ENCODE measurements at places on chromosomes 7 and 10.

GRCh38 chr7:129434675-129435318 lies 565 bp downstream of the STRIP2 start:
- no peak for DNase-seq

DNA sequence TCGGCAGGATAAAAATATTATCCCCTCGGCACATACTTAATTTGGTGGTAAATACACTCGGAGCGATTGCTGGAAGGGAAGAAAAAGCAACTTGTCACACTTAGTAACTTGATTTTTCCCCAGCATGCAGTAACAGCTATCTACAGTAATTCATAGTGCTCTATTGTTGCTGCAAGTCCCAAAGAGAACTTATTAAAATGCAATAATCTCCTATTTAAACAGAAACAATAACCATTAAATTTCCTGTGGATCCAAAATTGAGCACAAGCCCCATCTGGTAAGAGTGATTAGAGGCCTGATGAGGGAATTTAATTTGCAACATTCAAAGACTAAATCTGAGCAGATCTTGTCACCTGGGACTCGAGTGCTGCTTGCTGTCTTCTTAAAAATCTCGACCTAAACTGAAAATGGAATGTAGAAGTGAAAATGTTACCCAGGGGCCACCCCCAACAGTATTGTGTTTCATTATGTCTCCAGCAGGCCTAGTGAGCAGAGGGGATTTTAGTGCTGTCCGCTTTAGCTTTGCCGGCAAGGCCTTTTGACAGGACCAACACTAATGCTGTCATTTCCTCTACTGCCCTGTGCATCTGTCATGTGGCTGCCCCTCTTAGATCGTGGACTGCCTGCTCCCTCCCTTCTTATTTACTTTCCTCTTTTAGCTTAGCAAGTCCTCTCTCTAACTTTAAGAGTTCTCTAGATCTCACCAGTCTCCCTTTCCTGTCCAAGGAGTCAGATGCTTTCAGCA lies 639.7 kb downstream of the AUTS2 start:
- no peak for DNase-seq

- DNase-seq = no peak
These were observed 15.5 kb downstream of the WDR86 start for GRCh38 chr7:151394076-151395035.

DNA sequence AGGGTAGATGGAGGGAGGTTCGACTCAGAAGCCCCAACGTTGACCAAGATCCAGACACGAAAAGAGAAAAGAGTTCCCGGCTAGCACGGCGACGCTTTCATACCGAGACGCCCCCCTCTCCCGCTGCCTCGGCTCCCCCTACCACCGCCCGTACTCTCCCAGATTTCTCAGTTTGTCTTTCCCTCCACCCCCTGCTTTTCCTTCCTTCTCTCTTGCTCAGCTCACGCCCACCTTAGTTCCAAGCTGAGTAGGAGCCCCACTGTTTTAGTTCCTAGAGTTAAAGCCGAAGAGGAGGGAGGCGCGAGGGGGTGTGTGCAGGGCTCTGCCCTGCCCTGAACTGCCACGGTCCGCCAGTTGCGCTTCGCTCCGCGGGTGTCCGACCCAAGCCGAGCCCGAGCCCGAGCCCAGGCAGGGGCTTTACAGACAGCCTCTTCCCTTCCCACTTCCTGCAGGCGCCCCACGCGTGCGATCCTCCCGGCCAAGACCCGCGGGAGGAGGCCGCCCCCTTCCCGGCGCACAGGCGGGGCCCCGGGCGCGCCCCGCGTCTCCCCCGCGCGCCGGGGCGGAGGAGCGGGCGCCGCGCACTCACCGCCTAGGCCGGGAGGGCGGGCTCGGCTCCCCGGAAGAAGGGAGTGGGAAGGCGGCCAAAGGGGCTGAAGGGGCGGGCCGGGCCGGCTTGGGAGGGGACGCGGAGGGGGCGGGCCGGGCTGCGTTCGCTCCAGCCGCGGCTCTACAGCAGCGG lies at the start of gene EPHB6:
Gene EPHB6 (plus strand): TSS at position 705 of the 742 bp plus-strand sequence. CDS start 8,152 bp downstream, outside the sequence.
- DNase-seq = peak; percentile 48

DNA sequence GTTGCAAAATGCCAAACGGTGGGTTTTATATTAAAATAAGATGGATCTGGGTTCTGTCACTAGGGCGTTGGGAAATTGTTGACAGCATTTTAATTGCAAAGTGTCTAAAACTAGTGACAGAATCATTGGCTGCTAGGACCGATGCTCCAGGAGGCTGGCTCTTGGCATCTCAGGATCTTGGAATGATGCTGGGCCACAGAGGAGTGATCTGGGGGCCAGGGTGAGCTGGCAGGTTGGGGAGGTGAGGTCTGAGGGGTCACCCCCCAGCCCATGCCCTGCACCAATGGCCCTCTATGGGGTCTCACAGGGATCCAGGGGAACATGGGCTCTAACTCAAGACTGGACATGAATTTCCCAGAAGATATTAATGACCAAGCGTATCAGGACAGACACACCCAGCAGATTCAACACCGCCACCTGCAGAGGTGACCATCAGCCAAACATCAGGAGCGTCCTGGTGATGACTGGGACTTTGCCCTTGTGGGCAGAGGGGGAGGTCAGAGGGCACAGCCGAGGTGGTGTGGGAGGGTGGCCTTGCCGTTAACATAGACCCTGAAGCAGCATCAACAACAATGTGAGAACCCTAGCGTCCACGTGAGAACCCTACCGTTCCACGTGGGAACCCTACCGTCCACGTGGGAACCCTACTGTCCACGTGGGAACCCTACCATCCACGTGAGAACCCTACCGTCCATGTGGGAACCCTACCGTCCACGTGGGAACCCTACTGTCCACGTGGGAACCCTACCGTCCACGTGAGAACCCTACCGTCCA lies 89.0 kb upstream of the PPP2R2D start:
- DNase-seq = no peak

GRCh38 chr10:24080207-24080606 lies 128.7 kb upstream of the KIAA1217 start:
- no peak for DNase-seq

GRCh38 chr10:4506095-4506494 lies 319.9 kb upstream of the AKR1E2 start:
- no peak for DNase-seq

- DNase-seq = no peak
These were observed 67.5 kb downstream of the CUX1 start for GRCh38 chr7:101884671-101885596.

DNA sequence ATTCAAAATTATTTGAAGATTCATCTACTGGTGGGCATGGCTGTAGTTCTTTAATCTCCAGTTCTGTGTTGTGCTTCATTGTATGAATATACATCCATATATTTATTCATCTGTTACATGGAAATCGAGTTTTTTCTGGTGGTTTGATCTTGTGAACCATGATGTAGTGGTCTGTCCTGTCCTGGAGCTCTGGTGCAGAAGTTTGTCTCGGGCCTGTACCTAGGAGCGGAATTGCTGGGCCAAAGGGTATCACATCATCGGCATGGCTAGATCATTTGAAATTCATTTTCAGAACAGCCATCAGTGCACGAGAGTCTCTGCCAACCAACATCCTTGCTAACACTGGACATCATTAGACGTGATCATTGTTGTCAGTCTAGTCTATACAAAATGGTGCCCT lies 107.0 kb downstream of the ELFN1 start:
- DNase-seq = no peak

GRCh38 chr7:12229046-12229445 lies 18.0 kb downstream of the TMEM106B start:
- no peak for DNase-seq

- no peak for DNase-seq
These were observed 9.2 kb downstream of the LGI1 start for GRCh38 chr10:93766918-93767317.

GRCh38 chr10:125756853-125757487 lies 18.7 kb downstream of the MMP21 start:
- DNase-seq = no peak

DNA sequence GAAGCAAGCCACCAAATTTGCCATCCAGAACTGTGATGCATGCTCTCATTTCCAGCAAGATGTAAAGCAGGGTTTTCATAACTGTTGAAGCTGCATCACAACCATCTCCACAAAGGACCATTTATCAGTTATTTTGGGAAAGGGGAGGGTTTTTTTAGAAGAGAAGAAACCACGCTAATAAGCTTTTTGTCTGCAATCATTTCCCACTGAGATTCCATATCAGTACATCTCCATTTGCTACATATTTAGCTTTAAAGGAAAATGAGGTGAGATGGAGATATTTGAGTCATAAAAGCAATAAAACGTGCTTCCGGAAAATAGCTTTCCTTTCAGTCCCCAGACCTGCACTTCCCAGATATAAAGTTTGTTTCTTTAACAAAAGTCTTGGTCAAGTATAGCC lies 258.2 kb downstream of the FRMD4A start:
- no peak for DNase-seq

- DNase-seq = no peak
These were observed 74.2 kb downstream of the FAM107B start for GRCh38 chr10:14700546-14700945.

GRCh38 chr10:58660575-58661255 lies 148.0 kb downstream of the BICC1 start:
- peak; percentile 41 for DNase-seq

- DNase-seq = no peak
These were observed 639.7 kb upstream of the AUTS2 start for GRCh38 chr7:68958571-68958970.

GRCh38 chr7:78558566-78558965 lies 760.0 kb downstream of the PHTF2 start:
- no peak for DNase-seq

DNA sequence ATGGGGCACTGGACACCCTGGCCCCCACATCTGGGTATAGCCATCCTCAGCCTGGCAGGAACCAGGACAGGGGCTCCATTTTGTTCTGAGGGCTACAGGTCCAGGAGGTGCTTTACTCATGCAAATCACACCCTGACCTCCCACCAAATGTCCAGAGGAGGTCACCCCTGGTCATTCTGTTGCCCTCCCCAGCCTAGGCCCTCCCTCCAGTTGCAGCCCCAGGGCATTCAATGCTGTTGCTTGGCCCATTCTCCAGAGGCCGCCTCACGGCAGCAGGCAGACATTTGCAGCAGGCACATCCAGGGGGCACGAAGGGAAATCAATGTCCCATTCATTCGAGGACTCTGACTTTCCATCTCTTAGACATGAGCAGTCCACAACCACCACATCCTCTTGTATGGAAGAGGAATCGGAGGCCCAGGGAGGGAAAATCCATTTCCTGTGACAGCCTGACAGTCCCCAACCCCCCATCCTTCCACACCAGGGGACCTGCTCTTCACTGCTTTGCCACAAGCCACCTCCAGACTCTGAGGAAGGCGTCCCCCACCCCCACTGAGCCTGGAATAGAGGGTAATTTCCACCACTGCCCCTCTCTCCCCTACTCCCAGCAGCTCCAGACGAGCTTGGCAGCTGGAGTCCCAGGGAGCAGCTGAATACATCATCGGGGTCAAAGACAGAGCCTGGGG lies 76.2 kb upstream of the UNC5B start:
- no peak for DNase-seq
